Liver (tissue), 10 donors: ENCODE measurements at places on chromosomes 4 and X. TPM values are rescaled to one million over a fixed set of nuclear protein-coding genes. Genes with fewer than 3 reads are reported as not detected.

Gene PITX2
- not detected for total RNA-seq

Gene NDP
- not detected for total RNA-seq

Gene RADX
- total RNA-seq, result 2.3 TPM

Gene EDA2R
- total RNA-seq, result not detected

Gene GAGE12F
- total RNA-seq, result not detected

Gene ARL9
- 0.08 TPM for total RNA-seq

Gene FAT1
- 44.4 TPM for total RNA-seq

Gene ZNF711
- 1.3 TPM for total RNA-seq

Gene SPP1
- total RNA-seq, result 25.9 TPM

Gene CASK
- total RNA-seq, result 14.8 TPM

Gene CXCL10
- total RNA-seq, result 9.4 TPM

Gene FHIP1A
- 1.3 TPM for total RNA-seq

Gene SMPX
- 0.09 TPM for total RNA-seq

Gene FAM53A
- total RNA-seq, result 0.51 TPM

Gene TMEM150C
- 8.7 TPM for total RNA-seq

Gene LAP3
- total RNA-seq, result 178 TPM

Gene TEX11
- 0.08 TPM for total RNA-seq

Gene SOD3
- total RNA-seq, result 5.8 TPM

Gene IL9R
- total RNA-seq, result 0.08 TPM

Gene EGFL6
- total RNA-seq, result not detected

Gene ADH1B
- total RNA-seq, result 1,460 TPM

Gene PNMA3
- 0.17 TPM for total RNA-seq

Gene VCX
- not detected for total RNA-seq

Gene MAGEB1
- not detected for total RNA-seq

Gene CCDC120
- total RNA-seq, result 1.0 TPM

Gene GAGE12C
- not detected for total RNA-seq

Gene RHOXF1
- total RNA-seq, result not detected

Gene SATL1
- not detected for total RNA-seq

Gene USP17L15
- not detected for total RNA-seq

Gene TMEM144
- 2.6 TPM for total RNA-seq

Gene CXCL11
- 0.79 TPM for total RNA-seq

Gene MAGEA12
- total RNA-seq, result not detected

Gene CT45A10
- not detected for total RNA-seq

Gene ARHGAP6
- total RNA-seq, result 0.84 TPM

Gene FRAS1
- 1.8 TPM for total RNA-seq

Gene SLC4A4
- total RNA-seq, result 3.0 TPM

Gene SYTL5
- total RNA-seq, result 0.09 TPM

Gene AP1AR
- 14.7 TPM for total RNA-seq

Gene GC
- 2,843 TPM for total RNA-seq

Gene ERAS
- total RNA-seq, result not detected

Gene NXT2
- 6.0 TPM for total RNA-seq

Gene CCDC110
- total RNA-seq, result 1.5 TPM

Gene SHOX
- total RNA-seq, result not detected

Gene KIAA1210
- total RNA-seq, result not detected

Gene PTCHD1
- total RNA-seq, result under 0.01 TPM

Gene CT45A1
- not detected for total RNA-seq

Gene PPP2R2C
- under 0.01 TPM for total RNA-seq

Gene CT55
- not detected for total RNA-seq
